ENCODE measurements at places on chromosomes 11 and 22.

DNA sequence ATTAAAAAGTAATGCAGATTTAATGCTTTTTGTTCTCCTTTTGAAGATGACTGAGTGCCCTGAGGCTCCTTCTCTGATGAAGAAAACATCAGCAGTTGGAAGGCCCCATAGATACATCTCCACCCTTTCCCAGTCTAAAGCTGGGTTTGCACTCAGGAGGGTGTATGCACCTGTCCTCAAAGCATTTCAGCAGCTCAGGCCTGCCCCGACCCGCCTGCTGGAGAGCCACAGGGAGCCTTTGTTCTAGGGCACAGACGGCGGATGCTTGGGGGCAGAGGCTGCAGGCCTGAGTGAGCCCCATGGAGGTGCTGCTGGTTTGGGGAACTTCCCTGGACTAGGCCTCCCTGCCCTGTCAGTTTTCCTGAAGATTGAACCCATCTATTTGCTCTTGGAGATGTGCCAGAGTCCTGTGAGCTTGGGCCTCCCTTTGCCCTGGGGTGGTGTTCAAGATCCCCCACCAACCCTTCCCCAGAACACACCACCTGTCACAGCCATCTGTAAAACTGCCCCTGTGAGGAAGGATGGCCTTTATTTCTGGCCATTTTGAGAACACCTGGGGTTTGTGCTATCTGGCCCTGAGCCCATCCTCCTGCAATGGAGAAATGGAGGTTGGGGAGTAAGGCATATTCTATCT is 160.0 kb downstream of the NAV2 start:
- DNase-seq = peak; percentile 99

GRCh38 chr11:56883371-56883987 is 105.2 kb upstream of the OR5AK2 start:
- no peak for DNase-seq

GRCh38 chr11:117303646-117304315 is 12.3 kb downstream of the BACE1 start:
- no peak for DNase-seq

DNA sequence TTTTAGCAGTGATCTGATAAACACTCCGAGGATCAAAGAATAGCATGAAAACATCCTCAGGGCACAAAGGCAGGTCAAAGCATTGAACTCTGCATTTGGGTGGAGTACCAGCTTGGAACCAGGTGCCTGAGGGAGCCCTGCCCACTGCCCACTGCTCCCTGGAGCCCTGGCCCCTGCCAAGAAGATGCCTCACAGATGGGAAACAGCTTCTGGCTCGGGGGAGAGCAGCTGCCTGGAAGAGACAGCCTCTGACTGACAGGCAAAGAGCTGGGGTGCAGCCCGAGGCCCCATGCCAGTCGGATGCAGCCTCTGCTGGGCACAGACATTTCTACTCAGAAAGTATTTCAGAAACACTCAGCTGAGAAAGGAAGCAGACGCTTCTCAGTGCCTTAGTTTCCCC is 13.2 kb downstream of the LMO1 start:
- peak; percentile 84 for DNase-seq

GRCh38 chr22:20514658-20515406 is 7.4 kb downstream of the MED15 start:
- DNase-seq = no peak

GRCh38 chr11:32070692-32071091 is 20.2 kb upstream of the RCN1 start:
- DNase-seq = no peak

DNA sequence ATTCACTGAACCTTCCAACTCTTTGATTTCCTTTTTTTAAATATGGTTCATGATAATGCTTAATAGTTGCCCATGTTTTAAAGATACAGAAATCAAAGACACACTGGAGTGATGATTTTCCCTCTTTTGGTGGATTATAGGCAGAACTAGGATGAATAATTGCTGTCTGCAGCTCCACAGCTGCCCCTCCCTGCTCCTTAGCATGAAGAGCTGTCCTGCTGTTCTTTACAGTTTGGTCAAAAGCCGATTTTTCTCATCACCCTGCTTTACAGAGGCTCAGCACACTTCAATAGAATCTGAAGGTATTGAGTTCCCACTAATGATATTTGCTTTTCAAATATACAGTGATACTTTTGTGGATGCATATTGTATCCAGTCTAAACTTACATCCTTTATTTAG is 202.6 kb downstream of the AASDHPPT start:
- DNase-seq = peak; percentile 23

DNA sequence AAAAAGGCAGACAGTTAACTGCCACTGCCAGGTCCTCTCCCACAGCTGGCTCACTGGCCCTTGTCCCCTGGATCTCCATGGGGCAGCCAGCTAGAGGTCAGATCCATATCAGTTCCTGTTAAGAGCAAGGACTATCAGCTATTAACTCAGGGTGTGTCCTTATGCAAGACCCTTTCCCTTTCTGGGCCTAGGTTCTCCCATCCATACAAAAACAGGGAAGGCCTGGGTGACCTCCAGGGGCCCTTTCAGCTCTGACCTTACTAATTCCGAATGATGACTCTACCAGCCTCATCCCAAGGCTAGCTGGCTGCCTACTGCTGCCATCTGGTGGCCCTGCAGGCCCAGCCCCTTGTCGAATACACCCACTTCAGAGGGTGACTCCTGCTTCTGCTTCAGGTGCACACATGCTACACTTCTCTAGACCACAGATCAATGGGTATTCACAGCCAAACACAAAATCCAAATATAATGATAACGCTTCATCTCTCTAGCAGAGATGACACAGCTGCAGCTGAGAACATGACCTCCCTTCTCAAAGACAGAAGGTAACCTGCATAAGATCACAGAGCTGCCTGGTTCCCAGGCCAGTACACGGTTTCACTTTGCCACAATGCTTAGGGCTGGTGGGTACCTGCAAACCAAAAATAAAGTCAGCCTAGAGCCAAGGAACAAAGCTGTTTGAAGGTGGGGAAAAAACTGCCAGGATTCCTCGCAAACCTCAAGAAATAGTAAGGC is 34.1 kb downstream of the SERGEF start:
- peak; percentile 63 for DNase-seq

DNA sequence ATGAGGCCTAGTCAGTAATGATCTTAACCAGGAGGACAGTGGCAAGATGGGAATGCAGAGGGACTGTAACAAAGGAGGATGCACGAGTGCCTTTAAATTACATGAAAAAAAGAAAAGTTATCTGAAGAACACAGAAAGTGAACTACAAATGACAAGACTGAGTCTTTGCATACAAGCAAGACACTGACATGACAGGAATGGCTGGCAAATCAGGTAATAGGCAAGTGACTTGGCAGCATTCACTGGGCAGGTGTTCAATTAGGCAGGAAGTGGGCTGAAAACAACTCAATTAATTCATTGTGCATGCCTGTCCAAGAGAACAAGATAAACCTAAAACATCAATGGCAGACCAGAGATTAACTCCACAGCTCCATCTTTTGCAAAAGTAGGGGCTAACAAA is 24.0 kb downstream of the SMCO4 start:
- peak; percentile 91 for DNase-seq

DNA sequence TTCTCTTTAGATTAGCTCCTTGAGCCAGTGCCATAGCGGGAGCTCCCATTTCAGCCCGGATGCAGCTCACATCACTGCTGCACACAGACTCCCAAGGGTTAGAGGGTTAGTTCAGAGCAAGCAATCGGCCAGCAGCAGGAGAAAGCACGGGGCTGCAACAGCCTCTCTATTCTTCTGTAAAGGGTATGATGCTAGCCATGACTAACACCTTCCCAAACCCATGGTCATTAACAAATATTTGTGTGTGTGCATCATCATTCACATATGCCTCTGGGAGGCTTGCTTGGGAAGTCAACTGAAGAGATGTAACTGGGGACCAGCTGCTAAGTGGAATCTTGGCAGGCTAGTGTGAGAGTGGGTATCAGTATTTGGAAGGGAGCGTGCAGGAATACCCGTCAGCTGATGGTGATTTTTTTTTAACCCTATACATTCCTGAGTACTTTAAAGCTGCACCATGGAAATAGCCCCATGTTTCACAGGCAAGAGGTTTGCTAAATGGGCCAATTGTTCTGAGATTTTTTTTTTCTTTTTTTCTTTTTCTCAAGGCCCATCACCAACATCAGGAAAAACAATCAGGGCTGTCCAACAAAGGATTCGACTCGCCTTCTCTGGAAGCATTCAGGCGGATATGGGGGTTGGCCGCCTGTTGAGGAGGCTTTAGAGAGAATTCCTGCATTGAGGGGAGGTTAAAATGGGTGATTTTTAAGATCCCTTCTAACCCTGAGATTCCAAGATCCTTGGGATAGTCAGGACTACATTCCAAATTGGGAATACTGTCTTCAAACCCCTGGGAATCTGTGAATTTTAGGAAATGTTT is 33.2 kb upstream of the CCDC89 start:
- DNase-seq = peak; percentile 40

DNA sequence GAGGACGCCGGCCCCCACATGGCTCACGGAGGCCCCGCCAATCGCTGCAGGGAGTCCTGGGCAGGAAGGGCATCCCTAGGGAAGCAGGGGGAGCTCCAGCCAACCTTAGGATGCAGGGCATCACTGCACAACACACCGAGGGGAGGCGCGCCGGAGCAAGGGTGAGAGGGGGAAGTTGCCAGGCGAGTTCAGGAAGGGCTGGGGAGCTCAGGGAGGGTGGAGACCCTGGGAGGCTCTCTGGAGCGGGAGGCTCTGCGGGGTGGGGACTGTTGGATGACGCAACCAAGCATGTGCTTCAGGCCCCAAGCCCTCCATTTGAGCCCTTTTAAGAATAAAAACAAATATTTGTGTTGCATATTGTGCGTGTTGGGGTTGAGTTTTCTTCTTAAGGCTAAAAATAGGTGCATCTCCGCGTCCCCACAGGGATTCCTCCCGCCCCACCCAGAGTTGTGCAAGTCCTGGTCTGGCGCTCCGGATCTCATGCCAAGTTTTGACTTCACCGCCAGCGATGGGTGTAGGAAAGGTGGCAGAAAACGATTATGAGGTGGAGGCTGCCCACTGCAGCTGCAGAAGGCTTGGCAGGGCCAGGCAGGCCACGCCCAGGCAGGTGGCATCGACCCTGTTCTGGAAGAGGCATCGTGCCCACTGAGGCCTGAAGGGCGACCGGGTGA is 65.2 kb downstream of the WNT7B start:
- DNase-seq = peak; percentile 95

GRCh38 chr11:34395916-34396550 is 38.2 kb upstream of the ABTB2 start:
- DNase-seq = peak; percentile 45

GRCh38 chr11:133347988-133348387 is 184.3 kb downstream of the OPCML start:
- no peak for DNase-seq

DNA sequence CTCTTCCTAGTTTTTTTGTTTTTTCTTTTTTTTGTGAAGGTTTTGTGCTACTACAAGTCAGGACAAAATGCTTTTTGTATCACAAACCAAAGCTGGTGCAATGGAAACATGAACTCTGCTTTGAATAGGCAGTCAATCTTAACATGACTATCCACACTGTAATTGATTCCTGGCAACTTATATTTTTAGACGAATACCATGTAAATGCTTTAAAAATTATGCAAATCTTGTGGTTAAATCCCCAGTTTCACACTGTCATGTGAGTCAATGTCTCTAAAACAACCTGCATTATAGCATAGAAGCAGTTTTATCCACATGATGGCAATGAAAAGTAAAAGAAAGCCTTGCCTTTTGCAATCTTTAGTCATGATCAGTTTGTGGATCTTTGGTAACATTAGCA is 8.9 kb downstream of the TRPC6 start:
- no peak for DNase-seq

- no peak for DNase-seq
These were observed 3.6 kb upstream of the HSD17B12 start for GRCh38 chr11:43676933-43677332.

DNA sequence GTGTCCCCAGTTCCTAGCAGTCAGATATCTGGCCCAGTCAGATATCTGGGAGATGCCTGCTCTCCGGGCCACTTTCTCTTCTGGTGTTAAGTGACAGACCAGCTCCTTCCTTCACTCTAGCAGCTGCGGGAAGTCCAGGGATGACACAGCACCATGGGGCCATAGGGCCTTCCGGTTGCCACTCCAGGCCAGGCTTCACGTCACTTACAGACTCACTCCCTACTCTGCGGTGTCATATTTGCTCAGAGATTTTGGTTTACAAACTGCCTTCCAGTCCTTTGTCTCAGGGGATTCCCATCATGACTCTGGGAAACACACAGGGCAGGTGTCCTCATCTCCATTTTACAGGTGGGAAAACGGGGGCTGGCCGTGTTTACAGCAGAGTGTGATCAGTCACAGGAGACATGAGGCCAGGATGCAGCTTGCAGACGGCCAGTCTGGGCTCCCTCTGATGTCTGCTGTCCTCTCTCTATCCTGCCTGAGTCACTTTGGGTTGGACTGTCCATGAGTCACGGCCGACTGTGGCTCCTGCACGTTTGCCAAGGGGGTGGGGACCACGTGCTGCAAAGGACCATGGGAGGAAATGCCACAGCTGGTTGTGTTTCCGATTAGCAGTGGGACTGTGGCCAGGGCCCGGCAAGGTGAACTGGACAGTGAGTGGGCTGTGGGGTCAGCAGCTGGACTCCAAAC is 8.2 kb upstream of the TBC1D22A start:
- peak; percentile 49 for DNase-seq

GRCh38 chr11:113977071-113977490 is 2.2 kb downstream of the HTR3A start:
- no peak for DNase-seq

DNA sequence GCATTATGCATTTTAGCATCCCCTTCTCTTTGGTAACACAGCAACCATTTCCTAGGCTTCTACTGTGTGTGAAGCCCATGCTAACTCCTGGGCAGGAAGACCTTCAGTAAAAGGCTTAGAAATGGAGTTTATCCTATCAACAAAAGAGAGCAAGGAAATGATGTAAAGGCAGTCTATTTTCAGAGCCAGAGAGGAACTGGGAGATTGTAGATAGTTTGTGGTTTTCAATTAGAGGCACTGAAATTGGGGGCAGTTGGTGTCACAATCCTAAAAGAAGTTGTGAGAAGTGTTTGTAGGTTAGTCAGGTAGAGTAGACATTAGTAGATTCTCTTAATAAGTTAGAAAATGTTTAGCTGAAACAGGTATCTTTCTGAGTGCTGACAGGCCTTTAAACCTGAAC is 7.1 kb downstream of the ACAD8 start:
- no peak for DNase-seq

GRCh38 chr11:71482746-71483364 is 29.9 kb downstream of the NADSYN1 start:
- DNase-seq = no peak

GRCh38 chr11:75383246-75383645 is 16.1 kb upstream of the RPS3 start:
- peak; percentile 41 for DNase-seq

DNA sequence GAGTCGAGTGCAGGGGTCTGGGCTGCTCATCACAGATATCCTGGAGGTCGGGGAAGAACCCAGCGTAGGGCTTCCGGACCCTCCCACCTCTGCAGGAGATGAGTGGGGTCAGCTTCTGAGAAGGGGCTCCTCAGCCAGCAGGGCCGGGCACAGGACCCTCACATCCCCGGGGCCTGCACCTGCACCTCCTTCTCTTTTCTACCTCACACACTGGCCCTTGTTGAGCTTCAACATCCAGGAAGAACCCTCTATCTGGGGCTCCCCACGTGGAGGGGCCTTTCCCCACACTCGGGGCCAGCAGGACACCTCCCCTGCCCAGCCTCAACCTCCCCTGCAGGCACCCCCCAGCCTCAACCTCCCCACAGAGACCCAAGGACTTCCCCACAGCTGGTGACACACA is 299.4 kb downstream of the CTTN start:
- DNase-seq = no peak
